Activated CD4-positive, alpha-beta T cell treated with anti-CD3 and anti-CD28 coated beads, Interleukin-10, Interleukin-2, amounts not matched to agents 100 ng/mL and 50 ng/mL, durations not matched to agents 16 hours and 8 hours (primary cell): ENCODE measurements at places on chromosomes 13 and 19.

- peak; percentile 60 for DNase-seq
Observed at GRCh38 chr13:111304041-111304544, 16.3 kb upstream of the TEX29 start.

- peak; percentile 54 for DNase-seq
Observed at GRCh38 chr19:3556978-3557460, 367 bp downstream of the MFSD12 start.

GRCh38 chr19:47068246-47068645 is 19.8 kb upstream of the TMEM160 start:
- no peak for DNase-seq

DNA sequence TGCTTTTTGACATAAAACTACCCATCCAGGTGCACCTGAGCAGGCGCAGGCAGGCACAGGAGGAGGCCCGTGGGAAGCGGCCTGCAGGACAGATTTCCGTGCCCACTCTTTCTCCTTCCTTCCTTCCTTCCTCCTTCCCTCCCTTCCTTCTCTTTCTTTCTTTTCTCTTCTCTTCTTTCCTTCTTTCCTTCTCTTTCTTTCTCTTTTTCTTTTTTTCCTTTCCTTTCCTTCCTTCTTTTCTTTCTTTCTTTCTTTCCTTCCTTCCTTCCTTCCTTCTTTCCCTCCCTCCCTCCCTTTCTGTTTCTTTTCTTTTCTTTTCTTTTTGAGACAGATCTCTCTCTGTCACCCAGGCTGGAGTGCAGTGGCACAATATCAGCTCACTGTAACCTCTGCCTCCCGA is 21.2 kb upstream of the TMEM255B start:
- DNase-seq, result no peak

GRCh38 chr13:90618133-90618532 is 729.4 kb upstream of the MIR17HG start:
- no peak for DNase-seq

- DNase-seq, result no peak
Observed at GRCh38 chr13:111530137-111530870, 209.9 kb downstream of the TEX29 start.

DNA sequence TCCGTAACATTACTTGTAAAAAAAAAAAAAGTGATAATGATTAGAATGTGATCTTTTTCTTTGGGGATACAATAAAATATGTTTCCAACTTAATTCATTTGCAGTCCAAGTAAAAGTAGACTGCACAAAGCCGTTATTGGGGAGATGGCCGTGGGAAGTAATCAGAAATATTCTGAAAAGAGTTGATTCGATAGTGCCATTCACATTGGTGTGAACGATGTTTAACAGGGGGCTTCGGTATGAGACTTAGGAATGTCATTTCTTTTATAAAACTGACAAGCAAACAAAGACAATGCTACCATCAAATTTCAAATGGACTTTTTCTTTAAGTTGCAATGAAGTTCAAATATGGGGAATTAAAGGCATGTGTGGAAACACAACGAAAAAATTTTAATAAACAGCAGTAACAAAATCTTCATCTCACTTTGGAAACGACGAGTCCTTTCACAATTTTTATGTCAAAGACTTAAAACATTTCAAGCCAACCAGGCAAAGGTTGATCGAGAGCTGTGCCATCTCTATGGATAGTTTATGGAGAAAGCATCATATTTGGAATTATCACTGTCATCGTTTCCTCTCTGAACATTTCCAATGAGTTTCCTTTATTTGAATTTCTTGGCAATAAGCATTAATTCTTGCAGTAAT is 1.7 kb upstream of the ZIC5 start:
- no peak for DNase-seq

GRCh38 chr19:10061717-10062310 is 24.3 kb upstream of the SHFL start:
- DNase-seq, result no peak

- DNase-seq, result no peak
Observed at GRCh38 chr19:28876609-28877123, 336.3 kb downstream of the UQCRFS1 start.

GRCh38 chr13:106477303-106477702 is 58.2 kb downstream of the EFNB2 start:
- no peak for DNase-seq

GRCh38 chr13:67217880-67218279 is 12.3 kb downstream of the PCDH9 start:
- no peak for DNase-seq

DNA sequence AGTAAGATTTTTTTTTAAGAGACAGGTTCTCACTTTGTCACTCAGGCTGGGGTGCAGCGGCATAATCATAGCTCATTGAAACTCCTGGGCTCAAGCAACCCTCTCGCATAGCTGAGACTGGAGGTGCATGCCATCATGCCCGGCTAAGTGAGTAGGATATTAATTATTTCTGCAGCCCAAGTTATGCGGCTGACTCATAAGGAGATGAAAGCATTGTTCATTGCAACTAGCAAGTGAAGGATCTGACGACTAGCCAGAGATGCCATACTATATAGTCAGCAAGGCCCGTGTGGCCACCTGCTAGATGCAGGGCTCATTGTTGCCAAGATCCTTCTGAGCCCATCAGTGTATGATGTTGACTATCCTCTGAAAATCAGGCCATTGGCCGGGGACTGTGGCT is 45.2 kb downstream of the ABCC4 start:
- DNase-seq, result no peak

DNA sequence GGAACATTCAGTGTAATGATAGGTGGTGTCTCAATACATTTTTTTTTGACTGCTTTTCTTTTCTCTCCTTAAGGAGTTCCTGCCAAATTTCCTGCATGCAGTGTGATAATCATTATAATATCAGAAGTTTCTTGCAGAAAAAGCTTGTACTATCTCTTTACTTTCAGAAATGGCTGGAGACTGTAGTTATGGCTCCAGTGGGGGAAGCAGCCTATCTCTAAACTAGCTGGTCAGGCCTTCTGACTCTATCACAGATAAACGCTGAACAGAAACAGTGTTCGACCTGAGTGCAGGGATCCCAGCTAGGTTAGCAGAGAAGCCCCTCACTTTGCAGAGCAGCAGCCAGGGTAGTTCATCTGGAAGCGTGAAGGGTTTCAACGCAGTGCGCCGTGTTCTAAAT is 1.9 kb downstream of the CCNE1 start:
- no peak for DNase-seq

DNA sequence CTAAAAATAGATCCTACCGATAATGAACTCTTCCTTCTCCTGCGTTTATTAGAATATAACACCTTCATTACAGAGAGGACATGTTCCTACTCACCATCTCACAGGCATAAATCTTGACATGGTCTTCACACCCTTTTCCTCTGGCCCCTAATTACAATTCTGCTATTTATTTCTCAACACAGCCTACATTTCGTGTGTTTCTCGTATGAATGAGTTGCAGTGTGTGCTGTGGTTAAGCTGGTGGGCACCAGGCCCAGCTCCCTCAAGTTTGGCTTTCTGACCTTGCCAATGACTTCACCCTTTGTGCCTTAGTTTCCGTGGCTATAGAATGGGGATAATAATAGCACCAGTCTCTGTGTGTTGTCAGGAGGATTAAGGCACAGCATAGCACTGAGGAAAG is 12.3 kb upstream of the KATNAL1 start:
- DNase-seq, result no peak

DNA sequence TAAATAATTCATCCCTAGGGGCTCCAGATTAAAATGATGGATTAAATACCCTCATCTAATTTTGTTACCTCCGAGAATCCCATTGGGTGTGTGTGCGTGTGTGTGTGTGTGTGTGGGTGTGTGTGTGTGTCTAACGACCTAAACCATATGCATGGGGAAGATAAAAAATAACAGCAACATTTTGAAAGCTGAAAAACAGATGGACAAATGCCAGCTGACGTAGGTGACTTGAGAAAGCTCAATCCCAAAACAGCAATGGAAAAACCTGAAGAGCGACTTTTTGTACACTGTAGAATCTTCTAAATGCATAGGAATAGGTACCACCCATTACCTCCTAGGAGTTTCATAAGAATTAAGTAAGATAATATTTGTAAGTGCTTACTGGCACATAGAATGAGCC is 8.7 kb upstream of the RPL21 start:
- DNase-seq, result no peak

- DNase-seq, result no peak
Observed at GRCh38 chr13:44575035-44575434, 1.1 kb downstream of the TSC22D1 start.
